ENCODE measurements at places on chromosomes 16 and 17.

DNA sequence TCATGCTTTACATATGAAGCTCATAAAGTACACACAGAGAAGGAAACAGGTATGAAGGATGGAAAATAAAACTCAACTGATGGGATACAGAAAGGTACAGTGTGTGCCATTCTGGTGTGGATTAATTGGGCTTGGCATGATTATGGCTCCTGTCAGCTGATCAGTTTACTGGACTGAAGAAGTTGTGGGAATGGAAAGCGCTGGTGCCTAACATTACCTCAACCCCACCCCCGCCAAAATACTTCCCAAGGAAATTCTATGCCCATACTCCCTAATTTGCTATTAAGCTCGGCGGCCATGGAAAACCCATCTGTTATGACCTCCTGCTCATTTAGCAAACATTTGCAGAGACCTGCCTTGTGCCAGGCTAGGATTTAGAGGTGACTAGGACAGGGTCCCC lies 16.6 kb upstream of the PMFBP1 start:
- DNase-seq = no peak

GRCh38 chr17:50365165-50365564 lies 7.8 kb downstream of the MRPL27 start:
- no peak for DNase-seq

DNA sequence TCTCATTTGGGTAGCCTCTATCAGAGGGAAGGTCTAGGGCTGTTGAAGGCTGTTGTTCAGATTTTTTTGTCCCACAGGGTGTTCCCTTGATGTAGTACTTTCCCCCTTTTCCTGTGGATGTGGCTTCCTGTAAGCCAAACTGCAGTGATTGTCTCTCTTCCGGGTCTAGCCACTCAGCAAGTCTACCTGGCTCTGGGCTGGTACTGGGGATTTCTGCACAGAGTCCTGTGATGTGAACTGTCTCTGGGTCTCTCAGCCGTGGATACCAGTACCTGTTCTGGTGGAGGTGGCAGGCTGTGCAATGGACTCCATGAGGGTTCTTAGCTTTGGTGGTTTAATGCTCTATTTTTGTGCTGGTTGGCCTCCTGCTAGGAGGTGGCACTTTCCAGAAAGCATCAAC lies 23.3 kb upstream of the CCR7 start:
- DNase-seq = no peak

GRCh38 chr17:7881276-7882054 lies 7.1 kb upstream of the CHD3 start:
- no peak for DNase-seq

- no peak for DNase-seq
Measured at GRCh38 chr17:43444223-43445008, 39.4 kb upstream of the DHX8 start.

DNA sequence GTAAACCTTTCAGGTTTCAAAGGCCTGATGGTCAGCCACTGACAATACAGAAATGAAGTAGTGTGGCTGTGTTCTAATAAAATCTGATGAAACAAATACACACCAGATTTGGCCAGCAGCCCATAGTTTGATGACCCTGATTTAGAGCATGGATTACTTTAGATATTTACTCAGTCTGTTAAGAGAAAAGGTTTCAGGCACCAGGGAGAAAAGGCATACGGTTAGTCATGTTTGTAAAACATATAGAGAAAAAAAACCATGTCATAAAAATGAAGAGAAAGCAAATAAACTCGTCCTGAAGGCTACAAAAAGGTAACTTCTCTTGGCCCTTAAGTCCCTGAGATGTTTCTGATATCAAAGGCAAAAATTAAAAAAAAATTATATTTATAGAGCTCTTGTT lies 112.1 kb downstream of the ADAMTS18 start:
- DNase-seq = no peak

DNA sequence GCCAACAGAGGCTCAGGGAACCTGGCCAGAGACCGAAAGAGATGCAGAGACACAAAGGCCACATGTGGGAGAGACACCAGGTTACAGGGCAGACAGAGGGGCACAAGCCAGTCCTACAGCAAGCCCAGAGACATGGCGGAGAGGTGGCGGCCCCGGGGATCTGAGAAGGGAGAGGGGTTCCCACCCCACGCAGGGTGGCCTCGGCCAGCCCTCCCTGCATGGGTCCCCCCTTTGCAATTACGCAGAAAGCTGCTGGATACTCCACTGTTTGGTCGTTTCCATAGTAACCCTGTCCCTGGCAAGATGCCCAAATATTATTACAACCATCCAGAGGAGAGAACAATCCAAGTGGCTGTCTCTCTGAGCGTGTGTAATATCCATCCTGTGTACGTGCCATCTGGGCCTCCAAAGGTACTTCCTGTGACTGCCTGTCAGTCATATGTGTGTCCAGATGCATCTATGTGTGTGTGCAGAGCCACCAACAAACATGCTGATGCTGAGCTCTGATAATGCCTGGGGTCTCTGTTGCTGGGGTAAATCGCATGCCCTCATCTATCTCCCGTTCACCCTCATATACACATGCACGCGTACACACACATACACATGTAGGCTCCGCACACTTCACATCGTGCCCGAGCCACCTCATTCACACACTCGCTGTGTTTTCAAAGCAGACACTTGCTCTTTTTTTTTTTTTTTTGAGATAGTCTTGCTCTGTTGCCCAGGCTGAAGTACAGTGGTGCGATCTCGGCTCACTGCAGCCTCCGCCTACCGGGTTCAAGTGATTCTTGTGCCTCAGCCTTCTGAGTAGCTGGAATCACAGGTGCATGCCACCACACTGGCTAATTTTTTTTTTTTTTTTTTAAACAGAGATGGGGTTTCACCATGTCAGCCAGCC lies 5.5 kb downstream of the PCGF2 start:
- DNase-seq = peak; percentile 61

DNA sequence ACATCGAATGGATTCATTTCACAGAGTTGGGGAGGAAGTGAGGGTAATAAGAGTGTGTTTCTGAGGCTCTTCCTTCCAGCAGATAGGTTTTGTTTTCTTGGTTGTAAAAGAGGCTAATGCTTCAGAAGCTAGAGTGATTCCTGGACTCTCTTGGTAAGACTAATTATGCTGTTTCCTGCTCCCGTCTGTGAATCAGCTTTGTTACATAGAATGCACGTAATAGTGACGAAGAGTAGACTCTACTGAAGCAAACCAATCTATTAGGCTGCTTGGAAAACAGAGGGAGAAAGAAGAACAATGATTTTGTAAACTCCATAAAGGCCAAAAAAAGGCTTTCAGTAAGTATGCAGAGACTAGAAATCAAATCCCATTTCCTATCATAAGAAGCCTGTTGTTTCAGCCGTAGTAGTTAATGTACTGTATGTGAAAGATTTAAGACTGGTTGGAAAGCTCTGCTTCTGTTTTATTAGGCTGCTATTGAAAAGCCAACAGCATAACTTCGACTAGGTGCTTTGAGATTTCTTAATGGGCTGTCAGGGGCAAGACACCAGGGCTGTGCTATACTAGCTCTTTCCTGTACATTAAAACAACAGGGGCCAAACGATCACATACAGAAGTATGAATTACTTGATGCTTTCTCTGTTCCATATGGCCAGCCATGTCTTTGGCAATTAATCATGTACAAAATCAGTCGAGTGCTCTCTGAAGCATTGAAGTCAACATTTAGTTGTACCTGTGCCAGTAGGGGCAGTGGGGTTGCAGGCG lies 219.0 kb downstream of the FTO start:
- no peak for DNase-seq

DNA sequence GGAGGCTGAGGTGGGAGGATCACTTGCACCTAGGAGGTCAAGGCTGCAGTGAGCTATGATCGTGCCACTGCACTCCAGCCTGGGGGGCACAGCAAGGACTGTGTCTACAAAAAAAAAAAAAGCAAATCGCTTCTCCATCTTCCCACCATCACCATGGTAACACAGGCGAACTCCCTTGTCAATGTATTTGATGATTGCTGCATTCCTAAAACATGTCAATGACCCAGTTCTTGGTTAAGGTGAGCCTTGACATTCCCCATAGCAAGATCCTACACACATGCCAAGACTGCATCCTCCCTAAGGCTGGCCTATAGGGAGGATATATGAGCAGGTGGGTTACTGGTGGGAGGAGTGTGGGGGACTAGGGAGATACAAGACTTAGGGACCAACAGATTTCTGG lies 12.2 kb downstream of the CNTNAP1 start:
- no peak for DNase-seq

- no peak for DNase-seq
Measured at GRCh38 chr17:59766491-59766890, 59.0 kb downstream of the VMP1 start.

GRCh38 chr16:57261806-57262205 lies 16.7 kb downstream of the ARL2BP start:
- no peak for DNase-seq

GRCh38 chr16:84085271-84085667 lies 31.5 kb downstream of the MBTPS1 start:
- no peak for DNase-seq

DNA sequence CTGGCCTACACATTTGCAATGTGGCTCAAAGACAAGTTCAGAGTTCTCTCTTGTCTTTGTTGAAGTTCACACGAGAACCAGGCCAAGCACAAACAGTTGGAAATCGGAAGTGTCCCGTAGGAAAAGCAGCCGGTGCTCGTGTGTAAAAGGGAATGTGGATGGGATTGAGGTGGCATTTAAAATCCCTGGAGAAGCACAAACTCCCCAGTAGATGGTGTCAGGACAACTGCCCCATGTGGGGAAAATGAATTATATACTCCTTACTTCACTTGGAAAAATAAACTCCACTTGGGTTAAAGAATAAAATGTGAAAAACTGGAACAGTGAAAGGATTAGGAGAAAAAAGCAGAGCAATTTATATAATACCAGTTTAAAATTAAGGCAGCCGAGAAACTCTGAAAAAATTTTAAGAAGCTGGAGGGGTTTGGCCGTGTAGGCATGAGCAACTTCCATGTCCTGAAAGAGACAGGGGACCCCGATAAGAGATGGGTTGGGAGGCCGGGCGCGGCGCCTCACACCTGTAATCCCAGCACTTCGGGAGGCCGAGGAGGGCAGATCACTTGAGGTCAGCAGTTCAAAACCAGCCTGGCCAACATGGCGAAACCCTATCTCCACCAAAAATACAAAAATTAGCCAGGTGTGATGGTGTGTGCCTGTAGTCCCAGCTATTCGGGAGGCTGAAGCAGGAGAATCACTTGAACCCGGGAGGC lies 28.1 kb downstream of the CBFA2T3 start:
- no peak for DNase-seq

- DNase-seq = no peak
Measured at GRCh38 chr16:66255647-66256046, 110.8 kb upstream of the CDH5 start.

Data from NCI-H1436 treated with DMSO at 0.1 percent for 48 hours (cell line).